ENCODE measurements at places on chromosomes 1 and 21. TPM values are rescaled to one million over a fixed set of nuclear protein-coding genes. Genes with fewer than 3 reads are reported as not detected.

Gene RNU1-4
- 3,261 TPM for total RNA-seq

Gene AHCTF1
- total RNA-seq = 47.4 TPM

GRCh38 chr1:41847733-41848132 is 71.0 kb downstream of the HIVEP3 start:
- no peak for DNase-seq
- H3K27me3 ChIP-seq = no peaks in the 10 kb centered on the region
- no peak overlapping the region for H3K4me3 ChIP-seq
- peaks cover 37% of the 10 kb centered on the region for H3K4me1 ChIP-seq
- no peak overlapping the region for H3K27ac ChIP-seq
- no peaks in the 10 kb centered on the region for H3K36me3 ChIP-seq

GRCh38 chr1:12600335-12600734 is 17.7 kb downstream of the DHRS3 start:
- H3K36me3 ChIP-seq = peaks cover 3% of the 10 kb centered on the region
- H3K4me1 ChIP-seq = peaks cover 72% of the 10 kb centered on the region
- H3K27me3 ChIP-seq = no peaks in the 10 kb centered on the region
- no peak overlapping the region for H3K27ac ChIP-seq

DNA sequence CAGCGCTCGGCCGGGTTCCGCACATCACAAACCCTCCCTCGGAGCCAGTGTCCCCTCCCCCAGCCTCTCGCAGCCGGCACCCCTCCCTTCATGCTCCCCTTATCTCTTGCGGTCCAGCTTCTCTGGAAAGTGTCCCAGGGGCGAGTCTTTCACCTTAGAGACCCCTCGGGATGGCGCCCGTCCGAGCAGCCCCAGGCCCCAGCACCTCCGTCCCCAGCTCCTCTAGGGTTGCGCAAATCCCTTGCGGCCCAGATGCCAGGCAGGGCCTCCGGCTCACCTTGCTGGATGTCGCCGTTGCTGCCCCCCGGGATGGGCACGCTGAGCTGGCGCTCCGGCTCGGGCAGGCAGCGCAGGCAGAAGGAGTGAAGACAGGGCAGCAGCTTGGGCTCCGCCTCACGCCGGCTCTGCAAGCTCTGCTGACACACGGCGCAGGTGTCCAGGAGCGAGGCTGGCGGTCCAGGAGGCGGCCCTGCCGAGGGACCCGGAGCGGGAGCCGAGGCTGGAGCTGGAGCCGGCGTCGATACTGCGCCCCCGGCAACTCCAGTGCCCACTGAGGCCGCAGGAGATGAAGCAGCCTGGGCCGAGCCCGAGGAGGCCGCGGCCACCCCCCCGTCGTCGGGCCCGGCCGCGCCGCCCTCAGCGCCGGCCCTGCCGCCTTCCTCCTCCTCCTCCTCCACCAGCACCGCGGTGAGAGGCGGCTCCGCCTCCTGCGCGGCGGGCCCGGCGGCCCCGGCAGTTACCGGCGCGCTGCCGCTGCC is 550 bp downstream of the TRIM33 start:
- DNase-seq = peak; percentile 56
- H3K27ac ChIP-seq = peak overlapping the region; percentile 78
- peak overlapping the region; percentile 89 for H3K4me3 ChIP-seq
- peaks cover 5% of the 10 kb centered on the region for H3K36me3 ChIP-seq

DNA sequence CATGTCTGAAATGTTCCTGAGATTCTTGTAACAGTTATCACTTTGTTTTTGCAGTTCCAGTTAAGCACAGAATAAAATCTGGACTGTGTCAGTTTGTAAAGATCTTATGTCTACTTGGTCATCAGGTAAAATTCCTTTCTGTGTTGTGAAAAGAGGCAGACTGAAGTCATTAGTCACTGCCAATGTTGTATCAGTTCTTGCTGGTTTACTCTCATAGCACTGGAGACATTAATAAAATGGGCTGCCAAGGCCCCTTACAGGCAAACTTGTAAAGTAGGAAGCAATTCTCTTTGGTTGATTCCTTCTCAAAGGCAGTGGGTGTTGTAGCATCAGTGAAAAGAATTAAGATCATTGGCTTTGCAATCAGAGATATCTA is 61.4 kb upstream of the ST6GALNAC3 start:
- H3K27ac ChIP-seq = no peak overlapping the region
- H3K27me3 ChIP-seq = no peaks in the 10 kb centered on the region
- DNase-seq = no peak
- no peak overlapping the region for H3K4me3 ChIP-seq
- no peaks in the 10 kb centered on the region for H3K4me1 ChIP-seq
- no peaks in the 10 kb centered on the region for H3K36me3 ChIP-seq

Gene KPRP
- total RNA-seq = not detected

Gene CDCA8
- 3.3 TPM for total RNA-seq

- no peaks in the 10 kb centered on the region for H3K4me1 ChIP-seq
- no peaks in the 10 kb centered on the region for H3K27me3 ChIP-seq
- no peak overlapping the region for H3K27ac ChIP-seq
- no peak for DNase-seq
Observed at GRCh38 chr21:38234395-38235142, 22.2 kb upstream of the KCNJ15 start.

DNA sequence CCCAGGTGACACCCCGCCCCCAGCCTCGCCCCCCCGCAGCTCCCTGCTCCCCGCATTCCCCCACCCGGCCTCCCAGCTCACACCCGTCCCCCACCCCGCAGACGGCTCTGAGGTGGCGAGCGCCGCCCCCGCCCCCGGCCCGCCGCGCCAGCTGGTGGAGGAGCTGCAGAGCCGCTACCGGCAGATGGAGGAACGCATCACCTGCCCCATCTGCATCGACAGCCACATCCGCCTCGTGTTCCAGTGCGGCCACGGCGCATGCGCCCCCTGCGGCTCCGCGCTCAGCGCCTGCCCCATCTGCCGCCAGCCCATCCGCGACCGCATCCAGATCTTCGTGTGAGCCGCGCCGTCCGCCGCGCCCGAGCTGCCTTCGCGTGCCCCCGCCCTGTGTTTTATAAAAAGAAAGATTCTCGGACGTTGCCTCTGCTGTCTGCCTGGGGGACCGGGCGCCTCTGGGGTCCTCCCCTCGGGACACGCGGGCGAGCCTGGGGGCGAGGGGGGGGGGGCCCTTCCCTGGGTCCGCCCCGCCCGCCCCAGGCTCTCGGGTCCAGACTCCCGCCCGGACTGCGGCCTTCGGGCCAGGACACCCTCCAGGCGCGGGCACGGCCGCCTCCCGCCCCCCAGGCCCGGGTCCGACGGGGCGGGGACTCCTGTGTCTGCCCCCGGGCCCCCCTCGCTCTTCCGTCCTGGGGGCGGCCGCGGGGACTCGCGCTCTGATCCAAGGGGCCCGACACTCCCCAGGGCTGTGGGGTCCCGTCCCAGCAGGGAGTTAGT is 1.6 kb upstream of the MMP23B start:
- H3K4me3 ChIP-seq = peak overlapping the region; percentile 42
- H3K36me3 ChIP-seq = no peaks in the 10 kb centered on the region
- H3K27ac ChIP-seq = peak overlapping the region; percentile 90
- peaks cover 43% of the 10 kb centered on the region for H3K4me1 ChIP-seq
- no peaks in the 10 kb centered on the region for H3K27me3 ChIP-seq

- H3K27me3 ChIP-seq = no peaks in the 10 kb centered on the region
- no peaks in the 10 kb centered on the region for H3K36me3 ChIP-seq
- no peaks in the 10 kb centered on the region for H3K4me1 ChIP-seq
- H3K27ac ChIP-seq = no peak overlapping the region
- no peak for DNase-seq
- H3K4me3 ChIP-seq = no peak overlapping the region
Observed at GRCh38 chr1:224782281-224783000, 147.0 kb upstream of the DNAH14 start.

DNA sequence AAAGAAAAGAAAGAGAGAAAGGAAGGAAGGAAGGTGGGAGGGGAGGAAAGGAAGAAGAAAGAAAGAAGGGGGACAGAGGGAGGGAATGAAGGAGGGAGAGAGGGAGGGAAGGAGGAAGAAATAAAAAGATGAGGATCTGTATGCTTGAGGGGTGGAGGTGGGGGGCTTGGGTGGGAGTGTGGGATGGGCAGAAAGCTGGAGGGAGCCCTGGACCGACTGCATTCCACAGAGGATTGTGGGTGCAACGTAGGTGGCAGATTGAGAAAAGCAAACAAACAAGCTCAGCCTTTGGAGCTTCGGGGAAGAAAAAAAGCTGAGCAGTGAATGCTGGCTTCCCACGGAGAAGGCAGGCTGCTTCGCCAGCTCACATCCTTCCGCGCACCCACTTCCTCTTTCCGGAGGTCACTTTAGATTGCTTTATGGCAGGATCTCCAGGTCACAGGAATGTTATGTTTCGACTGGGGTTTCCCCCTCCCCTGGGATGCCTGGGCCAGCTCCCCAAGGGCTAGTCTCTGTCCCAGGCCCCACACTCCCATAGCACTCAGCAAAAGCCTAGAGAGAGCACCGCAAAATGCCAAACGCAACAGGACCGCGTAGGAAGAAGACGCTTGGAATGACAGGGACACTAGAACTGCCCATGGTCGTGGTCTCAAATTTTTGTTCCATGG is 20.7 kb upstream of the LGALS8 start:
- H3K4me3 ChIP-seq = no peak overlapping the region
- DNase-seq = no peak
- no peaks in the 10 kb centered on the region for H3K36me3 ChIP-seq
- peaks cover 8% of the 10 kb centered on the region for H3K4me1 ChIP-seq
- no peaks in the 10 kb centered on the region for H3K27me3 ChIP-seq
- no peak overlapping the region for H3K27ac ChIP-seq

DNA sequence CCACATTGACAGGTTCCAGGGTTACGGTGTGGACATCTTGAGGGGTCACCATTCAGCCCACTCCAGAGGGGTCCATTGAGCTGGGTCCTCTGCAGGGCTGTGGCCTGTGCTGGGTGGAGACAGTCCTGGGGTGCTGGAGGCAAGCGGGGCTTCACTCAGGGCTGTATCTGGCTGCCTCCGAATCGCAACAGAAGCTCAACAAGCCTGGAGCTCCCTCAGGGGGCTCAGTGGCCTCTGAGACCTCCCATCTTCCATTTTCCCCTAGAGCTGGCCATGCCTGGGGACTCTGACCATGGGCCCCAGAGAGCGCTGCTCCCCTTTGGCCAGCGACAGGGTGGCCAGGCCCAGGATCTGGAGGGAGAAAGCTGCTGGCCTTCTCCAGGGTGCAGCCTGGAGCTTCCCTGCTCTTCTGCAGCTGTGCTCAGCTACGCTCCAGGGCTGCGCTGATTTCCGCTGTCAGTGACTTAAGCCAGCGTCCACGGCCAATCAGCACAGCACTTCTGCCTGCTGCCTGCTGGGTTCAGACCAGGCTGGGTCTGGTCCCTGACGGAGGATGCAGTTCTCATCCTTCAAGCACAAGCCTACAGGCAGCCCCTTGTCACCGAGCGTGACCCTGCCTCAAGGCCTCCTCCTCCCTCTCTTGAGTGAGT is 45.0 kb upstream of the ADARB1 start:
- no peaks in the 10 kb centered on the region for H3K36me3 ChIP-seq
- H3K27ac ChIP-seq = no peak overlapping the region
- H3K27me3 ChIP-seq = no peaks in the 10 kb centered on the region
- no peak overlapping the region for H3K4me3 ChIP-seq

Gene IFT25
- total RNA-seq = 41.6 TPM

Gene MPL
- 0.43 TPM for total RNA-seq

DNA sequence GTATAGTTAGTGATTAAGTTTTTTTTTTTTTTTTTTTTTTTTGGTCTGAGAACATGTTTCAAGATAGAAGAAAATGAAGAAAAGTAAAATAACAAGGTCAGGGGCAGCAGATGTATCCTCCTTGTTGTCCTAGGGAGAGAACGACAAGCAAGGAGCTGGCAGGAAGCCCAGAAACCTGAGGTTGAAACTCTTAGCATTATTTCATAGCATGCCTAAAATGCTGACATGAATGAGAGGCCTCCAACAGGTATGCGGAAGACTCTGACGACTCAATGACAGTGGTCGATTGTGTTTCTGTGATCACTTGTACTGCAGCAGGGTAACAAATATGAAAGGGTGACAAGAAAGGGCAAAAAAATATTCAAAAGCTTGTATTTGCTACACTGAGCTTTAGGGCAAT is 415.9 kb downstream of the PLA2G4A start:
- no peaks in the 10 kb centered on the region for H3K27me3 ChIP-seq
- H3K36me3 ChIP-seq = no peaks in the 10 kb centered on the region
- no peak overlapping the region for H3K4me3 ChIP-seq
- no peaks in the 10 kb centered on the region for H3K4me1 ChIP-seq
- H3K27ac ChIP-seq = no peak overlapping the region
- no peak for DNase-seq

DNA sequence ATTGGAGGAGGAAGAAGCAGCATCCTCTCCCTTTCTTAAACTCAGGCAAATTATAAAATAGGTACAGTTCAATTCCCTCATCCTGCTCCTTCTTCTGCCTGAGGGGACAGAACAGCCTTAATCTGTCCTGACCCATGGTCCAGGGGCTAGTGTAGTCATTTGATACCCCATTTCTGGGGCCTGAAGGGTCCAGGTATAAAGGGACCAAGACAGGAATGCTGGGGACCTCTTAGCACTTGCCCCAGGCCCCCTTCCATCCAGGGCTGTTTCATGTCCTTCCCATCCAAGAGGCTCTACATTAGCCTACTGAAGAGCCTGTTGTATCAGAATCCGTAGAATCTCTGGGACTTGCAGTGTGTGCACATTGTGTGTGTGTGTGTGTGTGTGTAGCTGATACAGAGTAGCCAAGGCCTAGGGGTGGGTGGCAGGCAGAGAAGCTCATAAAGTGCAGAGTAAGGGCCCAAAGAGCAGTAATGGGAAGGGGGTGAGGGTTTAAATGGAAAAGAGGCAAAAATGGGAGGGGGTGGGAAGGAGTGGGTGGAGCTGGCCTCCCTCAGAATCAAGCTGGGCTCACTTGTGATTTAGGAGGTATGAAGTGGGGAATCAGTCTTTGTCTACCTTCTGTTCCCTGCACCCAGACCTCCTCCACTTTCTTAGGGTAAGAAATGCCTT is 32.4 kb downstream of the RUNX1 start:
- H3K4me1 ChIP-seq = peaks cover 34% of the 10 kb centered on the region
- no peak for DNase-seq
- no peaks in the 10 kb centered on the region for H3K27me3 ChIP-seq

Gene SUSD4
- 0.60 TPM for total RNA-seq

Gene PPM1J
- not detected for total RNA-seq

DNA sequence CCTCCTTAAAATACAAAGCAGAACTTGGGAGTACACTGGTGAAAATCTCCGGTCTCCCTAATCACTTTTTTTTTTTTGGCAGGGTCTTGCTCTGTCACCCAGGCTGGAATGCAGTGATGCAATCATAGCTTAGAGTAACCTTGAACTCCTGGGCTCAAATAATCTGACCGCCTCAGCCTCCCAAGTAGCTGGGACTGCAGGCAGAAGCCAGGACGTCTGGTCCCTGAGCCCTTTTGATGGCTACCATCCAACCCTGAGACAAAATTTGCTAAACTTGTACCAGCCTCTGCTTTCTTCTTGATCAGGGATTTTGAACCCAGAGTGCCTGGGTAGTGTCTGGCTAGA is 4.1 kb downstream of the L1TD1 start:
- H3K27me3 ChIP-seq = peaks cover 3% of the 10 kb centered on the region
- no peaks in the 10 kb centered on the region for H3K36me3 ChIP-seq
- no peak overlapping the region for H3K27ac ChIP-seq

GRCh38 chr1:185775501-185775900 is 41.3 kb downstream of the HMCN1 start:
- H3K4me1 ChIP-seq = no peaks in the 10 kb centered on the region
- no peak overlapping the region for H3K4me3 ChIP-seq
- DNase-seq = no peak
- H3K27me3 ChIP-seq = no peaks in the 10 kb centered on the region
- no peak overlapping the region for H3K27ac ChIP-seq
